ENCODE measurements at places on chromosomes 5 and 9.

GRCh38 chr5:58197875-58198274, 262.0 kb downstream of the PLK2 start:
- H3K4me1 ChIP-seq: no peaks in the 10 kb centered on the region
- no peak overlapping the region for H3K27ac ChIP-seq
- H3K4me3 ChIP-seq: no peak overlapping the region
- DNase-seq: no peak
- no peaks in the 10 kb centered on the region for H3K27me3 ChIP-seq

DNA sequence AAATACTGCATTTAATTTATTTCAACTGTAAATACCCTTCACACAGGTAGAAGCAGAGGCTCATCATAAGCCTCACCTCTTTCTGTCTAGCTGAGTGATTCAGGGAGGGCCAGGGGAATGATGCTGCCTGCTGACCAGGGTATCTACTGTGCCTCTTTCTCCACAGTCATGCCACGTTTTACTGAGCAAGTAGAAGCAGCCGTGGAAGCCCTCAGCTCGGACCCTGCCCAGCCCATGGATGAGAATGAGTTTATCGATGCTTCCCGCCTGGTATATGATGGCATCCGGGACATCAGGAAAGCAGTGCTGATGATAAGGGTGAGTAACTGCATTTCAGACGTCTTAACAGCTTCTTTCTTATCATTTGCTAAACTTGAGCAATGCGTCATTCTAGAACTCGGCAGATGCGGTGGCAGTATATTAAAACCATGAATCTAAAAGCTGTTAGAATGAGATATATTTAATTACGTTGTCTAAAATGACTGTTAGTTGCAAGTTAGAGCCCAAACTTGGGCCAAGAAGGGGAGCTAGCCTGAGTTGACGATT, 50.0 kb upstream of the LRRTM2 start:
- H3K27me3 ChIP-seq: no peaks in the 10 kb centered on the region
- H3K27ac ChIP-seq: no peak overlapping the region
- peaks cover 7% of the 10 kb centered on the region for H3K36me3 ChIP-seq
- no peak for DNase-seq
- no peak overlapping the region for H3K4me3 ChIP-seq

- peaks cover 4% of the 10 kb centered on the region for H3K27me3 ChIP-seq
- no peaks in the 10 kb centered on the region for H3K36me3 ChIP-seq
- H3K4me3 ChIP-seq: no peak overlapping the region
- DNase-seq: no peak
- H3K27ac ChIP-seq: no peak overlapping the region
- peaks cover 19% of the 10 kb centered on the region for H3K4me1 ChIP-seq
Measured at GRCh38 chr5:149893403-149893931, 51.1 kb downstream of the PDE6A start.

DNA sequence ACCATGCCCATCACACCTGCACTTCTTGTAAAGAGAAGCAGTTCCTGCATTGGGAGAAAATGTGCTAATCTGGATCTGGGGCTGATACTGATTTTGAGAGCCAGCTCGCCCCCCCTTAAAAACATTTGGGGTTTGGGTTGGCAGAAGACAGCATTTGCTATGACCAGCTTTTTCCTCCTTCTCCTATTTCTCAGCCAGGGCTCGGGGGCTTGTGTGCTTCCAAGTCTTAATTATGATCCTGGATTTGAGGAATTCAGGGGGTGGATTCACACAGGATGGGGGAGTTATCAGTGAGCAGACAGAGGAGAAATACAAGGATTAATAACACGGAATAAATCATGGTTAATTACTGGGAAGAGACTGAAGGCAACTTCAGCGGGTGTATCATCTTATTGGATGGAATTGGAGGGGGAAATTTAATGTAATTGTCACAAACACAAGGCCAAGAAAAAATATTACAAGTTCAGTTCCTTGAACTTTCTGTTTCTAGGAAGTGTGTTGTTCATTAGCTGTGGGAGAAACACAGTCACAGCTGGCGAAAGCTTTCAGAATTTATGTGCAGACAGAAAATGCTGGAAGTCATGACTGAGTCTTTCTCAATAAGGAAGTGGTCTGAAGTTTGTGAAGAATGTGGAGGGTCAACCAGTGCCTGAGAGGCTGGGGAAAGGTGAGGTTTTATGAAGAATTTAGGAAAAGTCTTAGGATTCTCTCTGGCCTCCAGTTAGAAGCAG, 15.3 kb downstream of the C9orf152 start:
- no peak overlapping the region for H3K4me3 ChIP-seq
- H3K27me3 ChIP-seq: peaks cover 8% of the 10 kb centered on the region
- no peaks in the 10 kb centered on the region for H3K36me3 ChIP-seq
- H3K4me1 ChIP-seq: peaks cover 8% of the 10 kb centered on the region
- H3K27ac ChIP-seq: no peak overlapping the region
- no peak for DNase-seq

GRCh38 chr9:4108754-4109465, 191.0 kb downstream of the GLIS3 start:
- H3K36me3 ChIP-seq: no peaks in the 10 kb centered on the region
- no peaks in the 10 kb centered on the region for H3K4me1 ChIP-seq
- H3K27me3 ChIP-seq: peaks cover 28% of the 10 kb centered on the region
- no peak overlapping the region for H3K4me3 ChIP-seq
- DNase-seq: no peak

DNA sequence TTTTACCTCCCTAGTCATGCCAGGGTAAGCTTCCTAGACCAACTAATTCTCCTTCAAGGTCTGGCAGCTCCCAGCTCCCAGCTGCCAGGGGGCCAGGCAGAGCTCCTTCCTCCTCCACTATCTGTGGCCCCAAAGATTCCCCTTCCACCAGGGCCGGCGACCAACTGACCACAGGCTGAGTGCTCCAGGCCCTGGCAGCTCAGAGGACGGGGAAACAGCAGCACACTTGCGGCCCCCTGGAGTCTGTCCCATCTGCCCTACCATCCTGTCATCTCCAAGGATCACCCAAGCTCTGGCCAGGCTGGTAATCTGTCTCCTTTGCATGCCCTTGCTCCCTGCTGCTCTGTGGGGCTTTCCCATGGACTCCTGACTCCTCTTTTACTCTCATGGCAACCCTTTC, 31.2 kb upstream of the BASP1 start:
- DNase-seq: no peak
- no peaks in the 10 kb centered on the region for H3K36me3 ChIP-seq
- H3K27me3 ChIP-seq: peaks cover 5% of the 10 kb centered on the region
- no peak overlapping the region for H3K4me3 ChIP-seq

- no peak overlapping the region for H3K27ac ChIP-seq
- peaks cover 11% of the 10 kb centered on the region for H3K4me1 ChIP-seq
- no peak for DNase-seq
- H3K36me3 ChIP-seq: peaks cover 11% of the 10 kb centered on the region
Measured at GRCh38 chr9:129405827-129406213, 215.1 kb downstream of the C9orf50 start.

DNA sequence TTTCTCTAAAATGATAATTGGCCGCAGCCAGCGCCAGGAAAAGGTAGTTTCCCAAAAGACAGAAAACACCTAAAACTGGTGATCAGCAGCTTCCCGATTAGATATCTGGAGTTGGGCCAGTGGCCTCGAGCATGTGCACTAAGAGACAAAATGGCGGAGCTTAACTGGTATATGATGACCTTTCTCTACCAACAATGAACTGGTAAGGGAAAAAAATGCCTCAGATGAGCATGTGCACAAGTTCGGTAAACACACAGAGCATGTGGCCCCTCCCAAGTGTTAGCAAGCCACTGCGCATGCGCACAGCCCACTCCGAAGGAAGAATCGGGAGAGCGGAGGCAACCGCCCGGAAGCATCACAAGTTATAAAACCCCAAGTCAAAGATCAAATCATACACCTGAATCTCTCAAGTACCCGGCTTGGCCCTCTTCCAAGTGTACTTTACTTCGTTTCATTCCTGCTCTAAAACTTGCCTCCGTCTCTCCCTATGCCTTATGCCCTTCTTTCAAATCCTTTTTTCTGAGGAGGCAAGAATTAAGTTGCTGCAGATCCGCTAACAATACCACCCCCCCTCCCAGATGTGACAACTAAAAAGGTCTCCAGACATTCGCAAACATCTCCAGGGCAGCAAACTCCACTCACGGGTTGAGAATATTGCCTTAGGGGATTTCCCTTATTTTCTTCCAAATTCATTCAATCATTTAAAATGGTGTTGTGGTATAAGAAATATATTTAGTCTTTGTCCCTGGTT, 15.0 kb upstream of the PTBP3 start:
- H3K27ac ChIP-seq: peak overlapping the region; percentile 78
- H3K36me3 ChIP-seq: no peaks in the 10 kb centered on the region
- H3K4me3 ChIP-seq: peak overlapping the region; percentile 76
- no peaks in the 10 kb centered on the region for H3K27me3 ChIP-seq
- peaks cover 8% of the 10 kb centered on the region for H3K4me1 ChIP-seq

GRCh38 chr9:84839541-84839940, 170.0 kb downstream of the NTRK2 start:
- DNase-seq: no peak
- H3K36me3 ChIP-seq: no peaks in the 10 kb centered on the region
- no peak overlapping the region for H3K27ac ChIP-seq
- no peaks in the 10 kb centered on the region for H3K4me1 ChIP-seq

DNA sequence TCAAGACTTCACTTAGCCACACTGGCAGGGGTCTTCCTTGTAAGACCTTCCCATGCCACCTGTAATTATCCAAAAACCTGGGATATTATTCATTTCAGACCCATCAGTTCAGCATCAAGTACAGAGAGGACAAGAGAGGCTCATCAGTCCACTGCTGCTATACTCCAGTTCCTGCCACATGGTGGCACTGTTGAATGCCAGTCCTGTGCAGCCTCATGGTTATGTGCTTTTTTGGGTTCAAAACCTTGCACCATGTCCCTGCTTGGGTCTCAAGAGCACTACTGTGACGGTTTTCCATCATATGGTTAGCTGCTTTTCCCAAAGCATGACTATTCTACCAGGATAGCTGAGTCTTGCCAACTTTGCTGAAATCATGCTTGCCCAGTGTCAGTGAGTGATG, 8.5 kb downstream of the PTGS1 start:
- H3K27me3 ChIP-seq: peaks cover 7% of the 10 kb centered on the region
- H3K4me3 ChIP-seq: no peak overlapping the region
- no peak overlapping the region for H3K27ac ChIP-seq

DNA sequence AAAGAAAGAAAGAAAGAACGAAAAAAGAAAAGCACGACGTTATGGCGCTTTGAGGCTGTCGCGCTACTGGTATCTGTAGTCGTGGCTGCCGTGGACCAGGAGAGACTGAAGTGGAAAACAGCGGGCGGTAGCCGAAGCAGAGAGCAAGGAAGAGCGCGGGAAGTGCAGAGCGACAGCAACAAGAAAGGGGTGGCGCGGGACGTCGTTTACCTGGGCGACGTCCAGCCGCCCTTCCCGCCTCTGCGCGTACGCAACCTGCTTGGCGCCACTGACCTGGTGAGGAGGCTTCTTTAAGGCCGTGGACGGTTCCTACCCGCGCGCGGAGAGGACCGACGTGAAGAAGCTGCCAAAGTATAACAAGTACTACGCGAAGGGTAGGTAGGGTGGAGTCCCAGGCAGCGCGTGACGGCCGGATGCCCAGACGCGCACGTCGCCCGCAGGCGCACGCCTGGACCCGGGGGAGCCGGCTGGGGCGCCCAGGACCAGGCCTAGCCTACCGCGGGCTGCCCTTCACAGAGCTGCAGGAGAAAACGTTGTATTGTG, 15.4 kb downstream of the CCL28 start:
- peaks cover 6% of the 10 kb centered on the region for H3K4me1 ChIP-seq
- no peaks in the 10 kb centered on the region for H3K27me3 ChIP-seq
- peak; percentile 75 for DNase-seq
- peak overlapping the region; percentile 82 for H3K4me3 ChIP-seq
- H3K27ac ChIP-seq: peak overlapping the region; percentile 88

DNA sequence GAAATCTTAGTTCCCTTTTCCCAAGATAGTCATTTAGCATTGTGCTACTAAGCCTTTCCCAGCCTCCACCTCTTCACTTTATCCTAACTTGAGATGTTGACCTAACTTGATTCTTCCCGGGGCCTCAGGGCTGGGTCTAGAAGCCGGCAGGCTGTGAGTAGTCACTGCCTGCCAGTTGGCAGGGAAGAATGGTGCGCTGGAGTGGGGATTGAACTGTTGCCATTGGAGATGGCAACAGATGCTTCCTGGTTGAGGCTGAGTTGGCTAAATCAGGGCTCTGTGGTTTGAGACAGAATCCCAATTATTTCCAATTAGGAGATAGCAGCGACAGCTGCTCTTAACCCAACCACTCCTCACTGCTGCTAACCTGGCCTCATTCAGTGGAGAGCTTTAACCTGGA, 343.1 kb downstream of the BRINP1 start:
- no peak overlapping the region for H3K27ac ChIP-seq
- no peaks in the 10 kb centered on the region for H3K4me1 ChIP-seq
- DNase-seq: no peak
- no peaks in the 10 kb centered on the region for H3K36me3 ChIP-seq

DNA sequence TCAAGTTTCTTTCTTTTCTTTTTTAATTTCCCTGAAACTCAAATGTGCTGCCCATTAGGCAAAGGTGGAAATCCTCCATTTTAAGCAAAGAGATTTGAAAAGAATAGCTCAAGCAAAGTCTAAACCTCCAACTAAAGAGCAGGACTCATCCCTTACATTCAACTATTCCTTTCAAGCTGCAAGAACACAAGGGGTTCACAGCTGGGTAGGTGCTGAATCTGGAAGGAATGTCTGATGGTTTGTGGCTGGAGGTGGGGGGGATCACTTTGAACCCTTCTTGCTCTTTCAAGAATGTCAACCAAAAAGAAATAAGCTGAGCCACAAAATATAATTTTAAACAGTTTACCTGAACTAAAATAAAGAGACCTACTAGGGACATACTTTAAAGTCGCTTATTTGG, 375.7 kb upstream of the CDH10 start:
- H3K4me1 ChIP-seq: no peaks in the 10 kb centered on the region
- H3K4me3 ChIP-seq: no peak overlapping the region
- DNase-seq: no peak
- no peaks in the 10 kb centered on the region for H3K27me3 ChIP-seq
- no peak overlapping the region for H3K27ac ChIP-seq
